Activated naive CD8-positive, alpha-beta T cell treated with anti-CD3 and anti-CD28 coated beads, Interleukin-2, amount 50 U/mL, for 24 hours (primary cell): ENCODE measurements at places on chromosomes 12 and 14.

DNA sequence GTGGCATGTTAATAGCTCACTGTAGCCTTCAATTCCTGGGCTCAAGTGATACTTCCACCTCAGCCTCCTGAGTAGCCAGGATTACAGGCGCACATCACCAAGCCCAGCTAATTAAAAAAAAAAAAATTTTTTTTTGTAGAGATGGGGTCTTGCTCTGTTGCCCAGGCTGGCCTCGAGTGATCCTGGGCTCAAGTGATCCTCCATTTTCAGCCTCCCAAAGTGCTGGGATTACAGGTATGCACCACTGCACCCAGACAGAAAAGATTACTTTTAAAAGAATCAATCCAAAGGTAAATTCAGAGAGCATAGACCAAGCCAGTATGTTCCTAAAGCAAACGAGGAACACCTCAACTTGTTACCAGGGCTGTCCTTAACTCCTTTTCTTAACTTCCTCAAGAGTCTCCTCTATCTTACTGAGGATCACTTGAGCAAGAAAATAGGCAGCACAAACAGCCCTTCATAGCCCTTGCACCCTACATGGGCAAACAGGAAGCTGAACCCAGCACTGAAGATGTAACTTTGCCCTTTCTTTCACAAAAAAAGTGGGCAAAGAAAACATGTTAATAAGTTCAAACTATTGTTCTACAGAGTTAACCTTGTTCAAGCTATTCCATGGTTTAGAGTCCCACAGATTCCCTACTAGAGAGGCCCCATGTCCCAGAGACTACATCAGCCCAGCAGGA lies 11.3 kb downstream of the CS start:
- DNase-seq, result no peak

DNA sequence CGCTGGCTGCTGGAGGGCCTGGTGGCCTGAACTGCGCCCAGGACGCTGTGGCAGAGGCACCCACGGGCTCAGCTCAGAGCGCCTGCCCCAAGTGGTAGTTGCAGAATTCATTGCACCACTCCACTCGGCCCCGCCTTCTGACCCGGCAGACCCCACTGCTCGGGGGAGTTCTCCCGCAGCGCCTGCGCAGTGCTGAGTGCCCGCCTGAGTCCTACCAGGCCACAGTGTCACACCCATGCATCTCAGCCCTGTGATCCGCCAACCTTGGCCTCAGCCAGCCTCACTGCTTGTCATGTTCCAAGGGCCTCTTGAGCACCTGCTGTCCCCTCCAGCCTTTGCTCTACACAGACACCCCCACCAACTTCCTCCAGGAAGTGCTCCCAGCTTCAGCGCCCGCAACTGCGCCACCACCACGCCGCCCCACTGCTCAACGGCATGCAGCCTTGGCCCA lies 12.2 kb downstream of the DEGS2 start:
- DNase-seq, result peak; percentile 69

DNA sequence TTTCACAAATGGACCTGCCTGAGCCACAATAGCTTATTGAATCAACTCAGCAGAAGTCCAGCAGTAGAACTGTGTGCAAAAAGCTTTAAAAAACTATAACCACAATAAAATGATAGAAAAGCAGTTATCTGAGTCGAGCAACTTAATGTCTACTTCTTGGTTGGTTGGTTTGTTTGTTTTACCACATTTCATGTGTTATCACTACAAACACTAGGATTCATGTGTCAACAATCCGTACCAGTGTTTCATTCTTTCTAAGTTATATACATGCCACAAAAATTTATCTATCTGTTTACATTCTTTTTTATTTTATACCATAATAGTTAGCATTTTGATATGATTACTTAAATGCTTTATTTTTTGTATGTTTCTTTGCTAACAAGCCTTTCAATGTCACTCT lies 339.0 kb downstream of the KCNH5 start:
- DNase-seq, result no peak

- no peak for DNase-seq
Measured at GRCh38 chr12:44358636-44359035, 517.5 kb downstream of the NELL2 start.
